ENCODE measurements at places on chromosomes 13 and 19. TPM values are rescaled to one million over a fixed set of nuclear protein-coding genes. Genes with fewer than 3 reads are reported as not detected.

DNA sequence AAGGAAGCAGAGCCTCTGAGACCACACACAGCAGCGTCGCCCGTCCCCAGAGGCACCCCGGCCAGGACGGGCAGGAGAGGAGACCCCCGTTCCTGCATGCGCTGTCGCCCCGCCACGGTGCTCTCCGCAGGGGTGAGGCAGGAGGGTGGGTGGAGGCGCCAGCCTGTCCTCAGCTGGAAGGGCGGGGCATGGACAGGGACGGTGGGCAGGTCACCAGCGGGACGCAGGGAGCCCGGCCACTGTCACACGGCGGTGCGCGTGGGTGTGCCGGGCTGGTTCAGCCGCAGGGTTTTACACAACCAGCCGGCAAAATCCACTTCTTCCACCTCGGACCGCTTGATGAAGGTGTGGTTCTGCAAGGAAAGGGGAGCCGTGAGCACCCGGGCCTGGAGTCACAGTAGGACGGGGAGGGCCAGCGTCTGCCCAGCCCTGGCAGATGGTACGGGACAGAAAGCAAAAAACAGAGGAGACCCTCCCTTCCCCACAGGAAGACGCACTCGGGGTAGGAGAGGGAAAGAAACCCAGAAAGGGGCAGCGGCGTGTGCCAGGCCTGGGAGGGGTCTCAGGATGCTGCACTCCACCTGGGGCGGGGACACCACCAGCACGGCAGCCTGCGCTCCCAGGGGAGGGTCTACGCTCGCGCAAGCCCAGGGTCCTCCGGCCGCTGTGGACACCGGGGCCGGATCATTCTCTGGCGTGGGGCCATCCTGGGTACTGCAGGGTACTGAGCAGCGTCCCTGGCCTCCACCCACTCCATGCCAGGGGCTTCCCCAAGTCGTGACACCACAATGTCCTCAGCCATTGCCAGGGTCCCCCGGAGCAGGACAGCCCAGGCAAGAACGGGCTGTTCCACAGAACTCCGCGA lies 23.9 kb upstream of the ZBTB7A start:
- H3K36me3 ChIP-seq, result no peaks in the 10 kb centered on the region
- no peaks in the 10 kb centered on the region for H3K27me3 ChIP-seq
- peaks cover 12% of the 10 kb centered on the region for H3K4me1 ChIP-seq
- no peak overlapping the region for H3K27ac ChIP-seq

DNA sequence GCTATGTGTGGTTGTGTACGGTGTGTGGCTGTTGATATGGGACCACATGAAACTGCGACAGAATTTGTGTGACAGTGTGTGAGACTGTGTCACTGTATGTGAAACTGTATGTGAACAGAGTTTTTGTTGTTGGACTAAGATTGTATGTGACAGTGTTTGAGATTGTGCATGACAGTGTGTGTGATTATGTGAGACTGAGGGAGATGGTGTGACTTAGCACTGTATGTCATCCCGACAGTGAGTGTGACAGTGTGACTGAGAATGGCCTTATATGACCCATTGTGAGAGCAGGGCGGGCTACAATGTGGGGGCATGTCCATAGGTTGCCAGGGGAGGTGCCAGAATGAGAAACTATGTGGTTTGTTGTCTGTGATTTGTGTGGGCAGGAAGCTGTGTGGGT lies 930 bp downstream of the ZNF583 start:
- peaks cover 25% of the 10 kb centered on the region for H3K36me3 ChIP-seq
- H3K4me3 ChIP-seq, result peak overlapping the region; percentile 82
- no peak for DNase-seq
- H3K27me3 ChIP-seq, result no peaks in the 10 kb centered on the region
- peaks cover 13% of the 10 kb centered on the region for H3K4me1 ChIP-seq
- H3K27ac ChIP-seq, result no peak overlapping the region

DNA sequence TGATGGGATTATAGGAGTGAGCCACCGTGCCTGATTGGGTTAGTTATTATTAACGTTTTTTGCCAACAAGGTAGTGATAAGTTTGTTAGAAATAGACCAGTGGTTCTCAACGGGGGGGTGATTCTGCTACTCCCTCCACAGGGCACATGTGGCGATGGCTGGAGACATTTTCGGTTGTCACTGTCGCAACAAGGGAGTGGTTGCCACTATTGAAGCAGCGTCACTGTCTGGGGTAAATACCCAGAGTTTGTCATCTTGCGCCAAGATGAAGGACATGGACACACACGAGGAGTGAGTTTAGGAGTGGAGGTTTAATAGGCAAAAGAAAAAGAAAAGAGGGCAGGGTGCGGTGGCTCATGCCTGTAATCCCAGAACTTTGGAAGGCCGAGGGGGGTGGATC lies 18.9 kb downstream of the ADGRE3 start:
- no peak overlapping the region for H3K27ac ChIP-seq
- H3K27me3 ChIP-seq, result peaks cover 19% of the 10 kb centered on the region

DNA sequence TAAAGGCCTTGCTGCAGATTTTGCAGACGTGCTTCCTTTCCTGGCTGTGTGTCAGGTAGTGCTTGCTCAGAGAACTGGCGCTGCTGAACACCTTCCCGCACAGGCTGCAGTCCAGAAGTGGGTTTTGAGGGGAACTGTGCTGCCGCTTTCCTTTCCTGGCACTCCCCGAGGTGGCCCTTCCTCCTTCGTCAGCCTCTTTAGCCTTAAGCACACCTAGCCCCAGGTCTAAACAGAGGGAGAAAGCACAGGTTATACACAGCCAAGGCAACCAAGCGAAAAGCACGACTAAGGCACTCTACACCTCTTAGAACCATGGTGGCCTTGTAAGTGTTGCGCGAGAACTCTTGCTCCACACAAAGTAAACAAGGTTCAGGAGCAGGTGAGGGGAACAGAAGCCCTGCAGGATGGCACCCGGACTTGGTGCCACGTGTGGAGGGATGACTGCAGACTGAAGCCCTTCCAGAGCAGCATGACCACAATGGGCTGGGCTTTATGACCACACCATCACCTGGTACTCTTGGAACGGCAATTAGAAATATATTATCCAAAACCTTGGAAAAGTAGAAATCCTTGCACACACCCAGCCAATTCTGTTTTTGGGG lies 23.6 kb downstream of the ZNF541 start:
- no peak overlapping the region for H3K27ac ChIP-seq
- H3K4me3 ChIP-seq, result no peak overlapping the region
- DNase-seq, result no peak
- peaks cover 6% of the 10 kb centered on the region for H3K27me3 ChIP-seq

DNA sequence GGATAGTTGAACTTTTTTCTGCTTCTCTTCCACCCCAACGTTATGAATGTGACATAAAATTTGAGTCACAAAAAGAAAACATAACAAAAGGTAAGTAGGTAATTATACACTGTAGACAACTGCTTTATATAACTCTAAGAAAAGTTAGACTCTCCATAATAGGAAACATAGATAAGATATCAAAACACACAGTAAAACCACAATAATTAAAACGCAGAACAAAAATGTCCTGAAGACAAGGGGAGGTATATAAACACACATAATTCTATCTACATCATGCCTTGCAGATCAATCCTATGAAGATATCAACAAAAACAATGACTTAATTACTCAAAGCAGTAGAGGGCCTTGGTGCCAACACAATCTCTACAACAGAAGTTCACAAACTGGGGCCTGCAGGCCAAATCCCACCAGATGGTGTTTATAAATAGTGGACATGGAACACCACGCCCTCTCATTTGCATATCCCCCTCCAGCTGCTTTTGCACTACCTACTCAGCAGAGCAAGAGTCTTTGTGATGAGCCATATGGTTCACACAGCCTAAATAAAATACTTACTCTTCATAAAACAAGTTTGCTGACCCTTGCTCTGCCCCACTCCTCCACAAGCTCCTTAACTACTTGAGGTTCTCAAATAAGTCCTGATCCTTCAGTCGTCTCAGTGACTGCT lies 254.7 kb downstream of the KLF12 start:
- H3K4me1 ChIP-seq, result no peaks in the 10 kb centered on the region
- H3K36me3 ChIP-seq, result no peaks in the 10 kb centered on the region
- no peak overlapping the region for H3K4me3 ChIP-seq

- no peak overlapping the region for H3K27ac ChIP-seq
- H3K4me1 ChIP-seq, result peaks cover 10% of the 10 kb centered on the region
- DNase-seq, result no peak
Measured at GRCh38 chr13:43687038-43687437, 99.7 kb downstream of the ENOX1 start.

DNA sequence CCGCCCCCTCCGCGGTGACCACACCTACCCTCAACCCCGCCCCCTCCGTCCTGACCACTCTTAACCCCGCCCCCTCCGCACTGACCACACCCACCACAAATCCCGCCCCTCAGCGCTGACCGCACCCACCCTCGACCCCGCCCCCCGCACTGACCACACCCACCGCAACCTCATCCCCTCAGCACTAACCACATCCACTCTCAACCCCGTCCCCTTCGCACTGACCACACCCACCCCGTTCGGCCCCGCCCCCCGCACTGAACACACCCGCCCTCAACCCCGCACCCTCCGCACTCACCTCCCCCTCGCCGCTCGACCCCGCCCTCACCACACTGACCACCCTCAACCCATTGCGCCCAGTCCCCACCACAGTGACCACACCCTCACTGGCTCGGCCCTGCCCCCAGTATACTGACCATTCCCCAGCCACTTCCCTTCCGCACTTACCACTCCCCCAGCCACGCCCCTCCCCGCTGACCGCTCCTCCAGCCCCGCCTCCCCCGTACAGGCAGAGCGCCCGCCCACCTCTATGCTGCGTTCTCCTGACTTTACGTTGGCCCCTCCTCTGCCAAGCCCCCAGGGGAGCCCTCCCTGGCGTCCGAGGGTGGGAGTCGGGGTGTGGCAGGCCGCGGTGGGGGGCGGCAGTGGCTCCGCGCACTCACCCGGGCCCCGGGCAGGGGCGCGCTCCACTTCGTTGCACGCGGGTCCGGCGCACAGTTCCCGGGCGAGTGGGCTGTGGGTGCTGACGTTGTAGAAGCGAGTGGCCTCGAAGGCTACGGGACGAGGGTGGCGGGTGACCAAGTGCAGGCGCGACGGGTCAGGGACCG lies 8.4 kb downstream of the F2RL3 start:
- 0 out of 2 replicates have a peak overlapping the region, but pooled peaks have one; percentile 10 for H3K4me3 ChIP-seq
- H3K36me3 ChIP-seq, result no peaks in the 10 kb centered on the region
- no peaks in the 10 kb centered on the region for H3K27me3 ChIP-seq
- peaks cover 3% of the 10 kb centered on the region for H3K4me1 ChIP-seq
- no peak overlapping the region for H3K27ac ChIP-seq

DNA sequence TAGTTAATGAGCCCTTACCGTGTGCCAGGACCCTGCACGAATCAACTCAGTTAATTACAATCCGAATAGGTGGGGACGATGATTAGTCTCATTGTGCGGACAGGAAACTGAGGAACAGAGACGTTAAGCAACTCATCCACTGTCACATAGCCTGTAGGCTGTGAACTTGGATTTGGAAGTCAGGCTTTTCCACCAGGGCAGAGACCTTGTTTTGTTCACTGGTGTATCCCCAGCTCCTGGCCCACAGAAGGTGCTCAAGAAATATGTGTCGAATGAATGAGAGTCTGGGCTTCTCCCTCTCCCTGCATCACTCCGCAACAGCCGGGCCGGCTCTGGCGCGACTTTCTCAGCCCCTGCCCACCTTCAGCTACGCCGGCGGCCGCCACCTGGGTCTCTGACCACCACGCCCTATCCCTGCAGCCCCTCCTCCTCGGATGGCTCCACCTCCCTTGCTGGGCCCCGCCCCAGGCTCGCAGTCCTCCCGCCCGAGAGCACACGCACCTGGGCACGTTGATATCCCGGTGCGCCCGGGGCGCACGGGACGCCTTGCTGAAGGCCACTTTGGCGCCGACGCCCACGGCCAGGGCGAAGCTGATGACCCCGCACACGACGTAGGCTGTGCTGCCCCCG lies 1.3 kb downstream of the SHISA7 start:
- H3K4me1 ChIP-seq, result no peaks in the 10 kb centered on the region
- H3K27me3 ChIP-seq, result peaks cover 46% of the 10 kb centered on the region
- no peak overlapping the region for H3K27ac ChIP-seq
- H3K36me3 ChIP-seq, result no peaks in the 10 kb centered on the region
- no peak for DNase-seq

CFD gene
- total RNA-seq, result 8.0 TPM

ADPRHL1 gene
- 16.9 TPM for total RNA-seq

CLEC17A gene
- total RNA-seq, result not detected

TSHZ3 gene
- not detected for total RNA-seq
